ENCODE measurements at places on chromosomes 7 and 10.

- DNase-seq = no peak
Measured at GRCh38 chr7:45181991-45182855, 24.6 kb downstream of the RAMP3 start.

DNA sequence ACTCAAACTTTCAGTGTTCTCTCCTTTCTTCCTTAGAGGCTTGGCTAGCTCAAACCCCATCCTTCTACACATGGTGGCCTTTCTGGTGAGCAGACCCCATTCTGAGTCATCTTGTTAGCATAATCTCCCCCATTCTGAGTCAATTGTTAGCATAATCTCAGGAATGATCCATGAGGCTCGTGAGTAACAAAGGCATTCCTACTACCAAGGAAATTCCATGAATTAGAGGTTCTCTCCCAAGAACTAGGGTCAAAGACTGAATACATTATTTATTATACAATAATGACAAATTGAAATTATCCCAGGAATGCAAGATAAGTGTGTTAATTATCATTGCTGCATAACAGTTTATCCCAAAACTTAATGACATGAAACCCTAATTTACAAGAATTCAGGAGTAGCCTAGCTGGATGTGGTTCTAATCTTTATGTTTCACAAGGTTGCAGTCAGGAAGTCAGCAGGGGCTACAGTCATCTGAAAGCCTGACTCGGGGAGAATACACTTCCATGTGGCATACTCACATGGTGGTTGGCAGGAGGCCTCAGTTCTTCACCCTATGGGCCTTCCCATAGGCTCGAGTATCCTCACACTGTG is 100.2 kb downstream of the MMRN2 start:
- DNase-seq = no peak

GRCh38 chr10:49104323-49104722 is 11.0 kb downstream of the VSTM4 start:
- DNase-seq = no peak

DNA sequence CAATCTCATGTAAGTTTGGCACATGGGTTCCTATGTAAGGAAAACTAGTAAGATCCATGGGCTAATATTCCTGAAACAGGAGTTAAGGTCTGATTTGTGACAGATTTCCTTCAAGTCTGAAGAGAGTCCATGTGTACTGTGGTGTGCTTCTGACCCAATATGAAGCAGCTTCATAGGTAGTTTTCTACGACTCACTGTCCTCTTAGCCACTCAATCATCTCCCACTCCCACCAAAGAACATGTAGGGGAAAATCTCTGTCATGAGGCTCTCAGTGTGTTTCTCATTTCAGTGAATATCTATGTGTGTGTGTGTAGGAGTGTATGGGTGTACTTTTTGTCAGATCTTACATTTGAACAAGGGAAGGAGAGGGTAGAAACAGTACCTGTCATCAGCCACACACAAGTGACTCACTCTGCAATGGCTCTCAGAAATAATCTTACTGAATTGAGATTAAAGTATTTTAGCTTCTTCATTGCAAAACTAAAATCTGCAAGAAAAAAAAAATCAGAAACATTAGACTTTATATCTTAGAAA is 31.1 kb downstream of the RELN start:
- DNase-seq = no peak

DNA sequence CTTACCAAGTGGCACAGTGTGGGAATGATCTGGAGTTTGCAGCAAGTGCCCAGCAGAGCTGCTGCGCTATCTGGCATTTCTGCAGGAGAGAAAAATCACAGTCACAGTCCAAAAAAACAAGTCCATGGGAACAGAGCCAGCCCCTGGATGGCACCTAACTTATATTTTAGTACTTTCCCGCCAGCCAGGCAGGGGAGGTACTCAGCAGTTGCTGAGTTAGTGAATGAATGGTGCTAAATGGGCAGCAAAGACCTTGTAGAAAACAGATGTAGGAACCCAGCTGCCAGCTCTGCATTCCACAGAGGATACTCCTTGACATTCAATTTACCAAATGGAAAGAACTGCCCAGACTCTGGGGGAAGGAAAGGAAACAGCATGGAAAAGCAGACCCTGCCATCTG is 54.5 kb downstream of the GSDME start:
- no peak for DNase-seq

DNA sequence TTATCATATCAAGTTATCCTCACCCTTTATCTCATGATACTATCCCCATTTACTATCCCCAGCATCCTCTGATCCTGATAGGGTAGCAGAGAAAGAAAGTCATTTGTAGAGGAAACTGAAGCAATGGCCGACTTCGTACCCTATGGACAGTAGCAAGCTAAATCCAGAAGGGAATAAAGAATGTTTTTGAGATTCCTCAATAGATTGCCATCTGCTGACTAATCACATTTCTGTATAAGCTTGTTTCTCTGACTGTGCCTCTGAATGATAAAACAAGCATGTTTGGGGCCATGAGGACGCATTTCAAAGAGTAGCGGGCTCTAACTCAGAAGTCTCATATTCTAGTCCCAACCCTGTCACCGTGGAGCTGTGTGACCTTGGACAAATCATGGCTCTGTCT is 13.2 kb upstream of the FAM107B start:
- no peak for DNase-seq

- no peak for DNase-seq
Measured at GRCh38 chr7:107728276-107728675, 15.7 kb upstream of the CBLL1 start.

GRCh38 chr7:65988084-65988483 is 6.1 kb upstream of the GUSB start:
- no peak for DNase-seq

- no peak for DNase-seq
Measured at GRCh38 chr7:2159176-2159520, 73.6 kb downstream of the MAD1L1 start.

- no peak for DNase-seq
Measured at GRCh38 chr10:14356921-14357320, 26.2 kb upstream of the FRMD4A start.

DNA sequence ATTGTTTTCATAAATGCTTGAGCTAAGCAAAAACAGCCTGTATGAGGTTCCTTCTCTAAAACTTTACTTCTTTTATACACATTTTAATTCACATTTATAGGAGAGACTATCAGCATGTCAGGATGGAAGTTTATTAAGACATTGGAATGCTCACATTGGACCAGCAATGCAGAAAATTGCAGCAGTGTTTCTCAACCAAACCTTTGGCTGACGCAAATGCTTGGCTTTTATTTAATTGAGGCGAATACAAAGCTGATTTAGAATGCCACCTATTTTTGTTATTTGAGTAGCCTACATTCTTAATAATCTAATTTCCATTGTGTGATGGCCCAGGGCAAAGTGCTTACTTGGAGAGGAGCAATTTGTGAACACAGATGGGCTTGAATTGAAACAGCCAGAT is 283.2 kb downstream of the ARL4A start:
- DNase-seq = no peak

DNA sequence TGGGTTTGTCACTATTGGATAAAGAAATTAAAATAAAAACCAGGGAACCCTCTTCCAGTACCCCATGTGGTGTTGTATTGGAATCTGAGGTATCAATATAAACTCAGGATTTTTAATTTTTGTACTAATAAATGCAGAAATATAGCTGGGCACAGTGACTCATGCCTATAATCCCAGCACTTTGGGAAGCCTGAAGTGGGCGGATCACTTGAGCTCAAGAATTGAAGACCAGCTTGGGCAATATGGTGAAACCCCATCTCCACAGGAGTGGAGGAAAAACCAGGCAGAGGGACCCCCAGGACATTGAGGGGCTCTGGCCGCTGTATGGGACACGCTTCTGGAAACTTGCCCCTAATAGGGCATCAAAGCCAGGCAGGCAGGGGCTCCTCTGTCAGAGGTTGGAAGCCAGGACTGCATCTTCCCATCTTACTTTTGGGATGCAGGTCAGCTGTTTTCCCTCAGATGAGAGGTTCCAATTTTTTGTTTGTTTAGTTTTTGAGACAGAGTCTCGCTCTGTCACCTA is 11.1 kb downstream of the ADIRF start:
- DNase-seq = no peak

DNA sequence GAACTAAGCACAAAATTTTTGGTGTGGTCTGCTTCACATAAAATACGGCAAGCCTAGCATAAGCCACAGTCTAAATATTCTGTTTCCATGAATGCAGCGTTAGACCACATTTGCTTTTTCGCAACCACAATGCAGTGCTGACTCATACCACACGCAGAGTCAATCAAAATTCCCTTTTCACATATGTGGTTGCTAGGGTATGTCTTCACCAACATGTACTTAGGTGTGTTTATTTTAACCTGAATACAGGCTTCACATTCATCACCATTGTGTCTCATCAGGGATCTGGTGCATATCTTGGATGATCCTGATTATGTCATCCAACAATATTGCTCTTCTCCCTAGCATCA is 90.8 kb downstream of the CHN2 start:
- peak; percentile 89 for DNase-seq

- no peak for DNase-seq
Measured at GRCh38 chr7:115747174-115747573, 283.4 kb downstream of the TFEC start.

- no peak for DNase-seq
Measured at GRCh38 chr7:27031289-27032172, 64.3 kb downstream of the HOXA1 start.

GRCh38 chr10:110241407-110241806 is 34.0 kb downstream of the MXI1 start:
- DNase-seq = no peak

GRCh38 chr7:77579797-77580196 is 42.7 kb downstream of the PTPN12 start:
- no peak for DNase-seq

- DNase-seq = no peak
Measured at GRCh38 chr7:15140431-15140830, 237.9 kb upstream of the DGKB start.

- no peak for DNase-seq
Measured at GRCh38 chr10:56653289-56653688, 292.2 kb upstream of the ZWINT start.

Measured in NCI-H345 (cell line).